ENCODE measurements at places on chromosomes 13 and 19.
A peak's percentile ranks its signal among the peaks of the same experiment; 100 is the strongest.

GRCh38 chr13:86569119-86569518, 769.9 kb upstream of the SLITRK6 start:
- no peaks in the 10 kb centered on the region for H3K4me1 ChIP-seq
- no peaks in the 10 kb centered on the region for H3K27me3 ChIP-seq
- no peak for DNase-seq
- no peak overlapping the region for H3K4me3 ChIP-seq
- no peaks in the 10 kb centered on the region for H3K36me3 ChIP-seq

DNA sequence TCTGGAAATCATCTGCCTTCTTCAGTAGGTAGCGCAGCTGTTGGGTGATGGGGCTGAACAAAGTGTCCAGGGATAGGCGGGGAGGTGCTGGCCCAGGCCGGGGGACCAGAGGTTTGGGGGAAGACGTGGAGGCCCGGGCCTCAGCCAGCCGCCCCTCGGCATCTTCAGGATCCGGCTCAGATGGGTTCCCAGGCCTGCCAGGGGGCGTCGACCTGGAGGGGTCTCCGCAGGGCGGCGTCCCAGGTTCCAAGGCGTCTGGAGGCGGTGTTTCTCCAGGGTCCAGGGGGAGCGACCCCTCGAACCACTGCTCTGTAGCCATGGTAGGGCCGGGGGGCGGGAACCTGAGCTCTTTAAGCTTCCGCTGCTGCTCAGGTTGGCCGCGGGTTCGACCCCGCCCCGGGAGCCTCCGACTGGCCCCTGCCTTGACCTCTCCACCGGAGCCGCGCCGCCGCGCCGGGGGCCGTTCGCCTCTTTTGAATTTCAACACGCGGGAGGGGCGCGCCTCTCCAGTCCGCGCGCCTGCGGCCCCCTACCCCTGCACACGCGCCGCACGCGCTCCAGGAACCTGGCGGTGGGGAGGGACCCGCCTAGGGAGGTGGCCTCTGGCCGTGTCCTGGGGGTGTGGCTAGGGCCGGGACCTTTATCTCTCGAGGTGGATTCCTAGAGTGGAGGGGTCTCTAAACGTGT, at the start of gene C19orf67:
Gene C19orf67 (minus strand): TSS at position 475 of the 687 bp plus-strand sequence. CDS start 156 bp downstream, at position 319.
- H3K4me3 ChIP-seq: no peak within 1 kb of the TSS
- peaks cover 20% of the 10 kb centered on the region for H3K36me3 ChIP-seq
- no peak for DNase-seq
- H3K27me3 ChIP-seq: no peaks in the 10 kb centered on the region
- H3K4me1 ChIP-seq: peaks cover 17% of the 10 kb centered on the region
- no peak within 1 kb of the TSS for H3K27ac ChIP-seq

DNA sequence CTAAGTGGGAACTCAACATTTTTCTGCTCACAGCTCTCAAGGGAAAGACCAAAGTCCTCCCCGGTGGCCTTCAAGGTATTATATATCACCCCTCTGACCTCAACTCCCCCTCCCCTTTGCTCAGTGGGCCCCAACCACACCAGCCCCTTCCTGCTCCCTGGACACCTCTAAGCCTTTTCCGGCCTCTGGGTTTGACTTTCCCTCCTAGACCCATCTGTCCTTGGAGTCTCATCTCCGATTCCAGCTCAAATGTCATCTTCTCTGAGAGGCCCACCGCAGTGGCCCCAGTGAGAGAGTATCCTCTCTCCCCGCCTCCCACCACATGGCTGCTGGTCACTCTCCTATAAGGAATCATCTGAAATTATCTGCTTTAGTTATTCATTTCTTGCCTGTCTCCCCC, 941 bp upstream of the UHRF1 start:
- peaks cover 17% of the 10 kb centered on the region for H3K36me3 ChIP-seq
- DNase-seq: no peak
- peak overlapping the region; percentile 51 for H3K27ac ChIP-seq

- no peak overlapping the region for H3K27ac ChIP-seq
- no peaks in the 10 kb centered on the region for H3K4me1 ChIP-seq
- H3K36me3 ChIP-seq: peaks cover 1% of the 10 kb centered on the region
- no peak for DNase-seq
Observed at GRCh38 chr13:110346661-110347067, 39.6 kb downstream of the COL4A2 start.

DNA sequence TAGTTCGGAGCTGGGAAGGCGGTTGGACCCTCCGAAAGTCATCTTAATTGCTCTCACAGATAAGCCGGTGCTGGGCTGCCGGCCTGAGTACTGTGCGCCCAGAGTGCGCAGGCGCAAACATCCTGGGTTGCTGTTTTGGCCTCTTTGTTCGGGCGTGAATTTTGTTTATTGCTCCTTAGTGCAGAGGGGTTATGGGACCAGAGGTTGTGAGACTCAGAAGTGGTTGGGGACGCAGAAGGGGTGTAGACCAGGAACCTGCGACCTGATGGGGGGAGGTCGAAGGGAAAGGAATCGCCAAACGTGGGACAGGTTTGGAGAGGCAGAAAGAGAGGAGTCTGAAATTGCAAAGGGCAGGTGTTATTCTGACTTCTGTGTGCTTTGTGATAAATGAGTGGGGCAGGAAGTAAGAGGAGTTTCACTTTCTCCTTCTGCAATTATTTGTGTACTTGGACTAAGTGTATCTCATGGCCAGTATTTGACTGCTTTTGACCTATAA, 607 bp upstream of the ZNF566 start:
- H3K4me3 ChIP-seq: peak overlapping the region; percentile 96
- H3K27me3 ChIP-seq: no peaks in the 10 kb centered on the region
- peaks cover 32% of the 10 kb centered on the region for H3K4me1 ChIP-seq
- peak overlapping the region; percentile 97 for H3K27ac ChIP-seq
- peaks cover 11% of the 10 kb centered on the region for H3K36me3 ChIP-seq

DNA sequence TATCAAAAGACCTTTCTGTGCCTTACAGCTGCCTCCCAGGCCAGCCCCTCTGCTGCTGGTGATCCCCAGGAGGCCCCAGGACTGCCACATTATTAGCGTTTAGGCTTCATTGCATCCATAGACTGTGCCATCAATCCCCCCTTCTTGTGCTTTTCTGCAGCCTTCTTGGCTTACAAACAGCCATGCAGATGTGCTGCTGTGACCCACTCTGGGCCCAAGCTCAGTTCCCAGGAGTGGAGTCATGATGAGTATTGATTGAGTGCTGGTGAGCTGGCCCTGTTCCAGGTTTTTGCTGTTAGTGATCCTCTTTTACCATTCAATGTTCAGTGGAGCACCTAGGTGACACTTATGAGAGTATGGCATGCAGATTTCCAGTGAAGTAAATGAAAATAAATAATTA, 59.9 kb upstream of the SLAIN1 start:
- no peak overlapping the region for H3K4me3 ChIP-seq
- H3K4me1 ChIP-seq: no peaks in the 10 kb centered on the region
- DNase-seq: no peak
- H3K27me3 ChIP-seq: no peaks in the 10 kb centered on the region

GRCh38 chr19:42524250-42524649, 4.0 kb downstream of the CEACAM1 start:
- H3K27me3 ChIP-seq: no peaks in the 10 kb centered on the region
- no peak for DNase-seq
- H3K4me3 ChIP-seq: no peak overlapping the region
- H3K4me1 ChIP-seq: peaks cover 16% of the 10 kb centered on the region
- no peak overlapping the region for H3K27ac ChIP-seq
- H3K36me3 ChIP-seq: peaks cover 4% of the 10 kb centered on the region

DNA sequence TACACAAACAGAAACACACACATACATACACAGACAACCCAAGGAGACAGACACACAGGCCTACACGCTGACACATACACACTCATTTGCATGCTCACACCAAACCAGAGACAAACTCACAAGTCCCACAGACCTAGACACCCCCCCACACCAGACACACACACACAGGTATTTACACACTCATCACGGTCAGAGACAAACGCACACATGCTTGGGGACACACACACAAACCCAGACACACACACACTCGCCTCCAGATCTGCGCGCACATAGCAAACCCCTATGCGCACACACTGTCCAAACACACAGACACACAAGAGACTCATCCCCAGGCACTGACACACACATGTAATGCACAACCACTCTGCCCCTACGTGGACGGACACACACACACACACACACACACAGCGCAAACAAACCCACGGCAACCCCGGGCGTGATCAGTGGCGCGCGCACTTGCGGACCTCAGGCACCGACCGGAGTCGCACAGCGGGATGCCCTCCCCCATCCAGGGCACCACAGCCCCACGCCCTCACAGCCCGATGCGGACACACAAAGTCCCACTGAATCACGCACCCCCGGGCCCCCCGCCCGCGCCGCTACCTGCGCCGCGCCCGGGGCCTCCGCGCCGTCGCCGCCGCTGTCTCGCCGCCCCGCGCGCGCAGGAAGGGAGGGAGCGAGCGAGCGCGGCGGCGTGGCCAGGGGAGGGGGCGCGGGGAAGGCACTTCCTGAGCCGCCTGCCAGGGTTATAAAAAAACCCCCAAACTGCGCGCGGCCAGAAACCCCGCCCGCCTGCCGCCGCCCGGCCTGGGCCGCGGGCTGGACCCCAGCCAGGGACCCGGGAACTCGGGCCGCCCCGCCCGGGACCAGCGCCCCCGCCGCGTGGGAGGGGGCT, at the start of gene ADAMTS10:
Gene ADAMTS10 (minus strand): TSS at position 675 of the 895 bp plus-strand sequence. CDS start 5,005 bp downstream, outside the sequence.
- H3K27ac ChIP-seq: peak within 1 kb of the TSS; percentile 58
- peaks cover 2% of the 10 kb centered on the region for H3K36me3 ChIP-seq
- DNase-seq: no peak
- no peaks in the 10 kb centered on the region for H3K27me3 ChIP-seq
- peak within 1 kb of the TSS; percentile 87 for H3K4me3 ChIP-seq
- peaks cover 40% of the 10 kb centered on the region for H3K4me1 ChIP-seq

GRCh38 chr19:40607311-40608239, 6.4 kb downstream of the LTBP4 start:
- peaks cover 18% of the 10 kb centered on the region for H3K36me3 ChIP-seq
- H3K4me1 ChIP-seq: peaks cover 74% of the 10 kb centered on the region
- peak overlapping the region; percentile 82 for H3K4me3 ChIP-seq
- DNase-seq: no peak

DNA sequence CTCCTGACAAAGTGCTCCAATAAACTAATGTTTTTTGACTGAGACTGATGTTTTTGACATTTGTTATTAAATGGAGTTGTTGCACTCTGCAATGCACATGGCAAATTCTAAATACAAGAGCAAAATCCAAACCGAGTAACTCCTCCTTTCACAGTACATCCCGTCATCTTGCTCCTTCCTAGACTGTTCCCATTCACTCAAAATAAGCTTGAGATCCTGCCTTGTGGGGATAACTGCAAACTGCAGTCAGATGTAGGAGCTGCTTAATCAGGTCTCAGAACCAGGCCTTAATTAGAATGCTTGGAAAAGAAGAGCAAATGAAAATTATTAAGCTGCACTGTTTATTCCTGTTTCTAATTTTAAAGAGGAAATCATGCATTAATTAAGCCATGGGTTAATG, 134.8 kb upstream of the SPRY2 start:
- H3K27me3 ChIP-seq: no peaks in the 10 kb centered on the region
- no peak overlapping the region for H3K27ac ChIP-seq
- no peaks in the 10 kb centered on the region for H3K36me3 ChIP-seq
- peaks cover 21% of the 10 kb centered on the region for H3K4me1 ChIP-seq

- H3K27me3 ChIP-seq: no peaks in the 10 kb centered on the region
- peaks cover 26% of the 10 kb centered on the region for H3K36me3 ChIP-seq
- H3K4me3 ChIP-seq: peak overlapping the region; percentile 81
- DNase-seq: no peak
Observed at GRCh38 chr19:38878575-38879399, 712 bp upstream of the RINL start.

GRCh38 chr13:103029798-103030197, 36.4 kb downstream of the SLC10A2 start:
- H3K4me1 ChIP-seq: no peaks in the 10 kb centered on the region
- DNase-seq: no peak
- no peaks in the 10 kb centered on the region for H3K27me3 ChIP-seq
- no peak overlapping the region for H3K4me3 ChIP-seq
- H3K36me3 ChIP-seq: no peaks in the 10 kb centered on the region

- H3K27ac ChIP-seq: no peak overlapping the region
- peaks cover 32% of the 10 kb centered on the region for H3K27me3 ChIP-seq
- no peak for DNase-seq
- no peak overlapping the region for H3K4me3 ChIP-seq
- peaks cover 2% of the 10 kb centered on the region for H3K36me3 ChIP-seq
Observed at GRCh38 chr13:60642552-60642951, 245.5 kb downstream of the TDRD3 start.

- H3K4me1 ChIP-seq: no peaks in the 10 kb centered on the region
- H3K4me3 ChIP-seq: no peak overlapping the region
- DNase-seq: no peak
- no peak overlapping the region for H3K27ac ChIP-seq
- no peaks in the 10 kb centered on the region for H3K27me3 ChIP-seq
- H3K36me3 ChIP-seq: no peaks in the 10 kb centered on the region
Observed at GRCh38 chr13:92849381-92849780, 377.2 kb upstream of the GPC6 start.

GRCh38 chr13:35814605-35815011, 316.6 kb downstream of the DCLK1 start:
- no peaks in the 10 kb centered on the region for H3K27me3 ChIP-seq
- no peak for DNase-seq
- no peak overlapping the region for H3K4me3 ChIP-seq
- H3K27ac ChIP-seq: no peak overlapping the region
- H3K36me3 ChIP-seq: no peaks in the 10 kb centered on the region
- no peaks in the 10 kb centered on the region for H3K4me1 ChIP-seq

DNA sequence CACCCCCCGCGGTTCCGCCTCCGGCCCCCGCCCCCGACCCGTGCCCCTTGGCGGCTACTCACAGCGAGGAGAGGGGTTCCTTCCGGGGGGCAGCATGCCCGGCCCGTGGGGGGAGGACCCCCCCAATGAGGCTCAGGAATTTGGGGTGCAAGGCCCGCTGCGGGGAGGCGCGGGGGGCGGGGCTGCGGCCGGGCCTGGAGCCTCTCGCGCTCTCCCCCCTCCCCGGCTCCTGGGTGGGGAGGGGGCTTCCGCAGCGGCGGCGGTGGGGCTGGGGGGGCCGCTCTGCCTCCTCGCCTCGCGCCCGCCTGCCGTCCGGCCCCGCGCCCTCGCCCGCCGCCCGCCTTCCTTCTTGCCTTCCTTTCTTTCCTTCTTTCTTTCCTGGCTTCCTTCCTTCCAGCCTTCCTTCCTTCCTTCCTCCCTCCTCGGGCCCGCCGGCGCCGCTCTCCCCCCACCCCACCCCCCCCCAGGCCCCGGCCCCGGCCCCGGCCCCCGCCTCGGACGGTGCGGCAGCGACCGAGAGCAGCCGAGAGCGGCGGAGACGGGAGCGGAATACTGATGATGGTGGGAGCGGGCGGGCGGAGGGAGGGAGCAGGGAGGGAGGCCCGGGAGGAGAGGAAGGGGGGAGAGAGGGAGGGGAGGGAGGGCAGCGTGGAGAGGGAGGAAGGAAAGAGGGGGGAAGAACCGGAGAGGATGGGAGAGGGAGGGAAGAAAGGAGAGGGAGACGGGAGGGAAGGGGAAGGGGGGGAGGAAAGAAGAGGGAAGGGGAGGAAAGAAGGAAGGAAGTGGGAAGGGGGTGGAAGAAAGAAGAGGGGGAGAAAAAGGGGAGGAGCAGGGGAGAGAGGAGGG, at the start of gene LRRC4B:
Gene LRRC4B (minus strand): TSS at position 554 of the 846 bp plus-strand sequence. CDS start 19,597 bp downstream, outside the sequence.
- H3K27me3 ChIP-seq: peaks cover 68% of the 10 kb centered on the region
- no peak within 1 kb of the TSS for H3K27ac ChIP-seq
- no peak within 1 kb of the TSS for H3K4me3 ChIP-seq
